ENCODE measurements at places on chromosomes 12 and 14. TPM values are rescaled to one million over a fixed set of nuclear protein-coding genes. Genes with fewer than 3 reads are reported as not detected.

Gene TGM1
- 3.4 TPM for total RNA-seq

Gene ESPL1
- 0.83 TPM for total RNA-seq

Gene RNF212B
- total RNA-seq: 0.89 TPM

Gene YBX3
- 52.4 TPM for total RNA-seq

Gene TAS2R42
- total RNA-seq: not detected

Gene GPR137C
- 0.70 TPM for total RNA-seq

Gene ZNF839
- 19.5 TPM for total RNA-seq

Gene SRGAP1
- total RNA-seq: 0.05 TPM

Gene PLD4
- total RNA-seq: 4.0 TPM

Gene KRT79
- not detected for total RNA-seq

Gene FAIM2
- total RNA-seq: 0.68 TPM

Gene EVL
- 831 TPM for total RNA-seq

Gene ANO2
- total RNA-seq: not detected

Gene FAM90A1
- not detected for total RNA-seq

Gene MYO1H
- not detected for total RNA-seq

Gene CFAP251
- 0.97 TPM for total RNA-seq

Gene MYF6
- not detected for total RNA-seq

Gene CRADD
- 13.0 TPM for total RNA-seq

Gene IL26
- 0.52 TPM for total RNA-seq

Gene AKAP6
- 1.9 TPM for total RNA-seq

Gene IPO4
- 46.6 TPM for total RNA-seq

Gene TSPAN31
- 11.8 TPM for total RNA-seq

Gene OTUB2
- 0.37 TPM for total RNA-seq
